ENCODE measurements at places on chromosomes 2 and 18. TPM values are rescaled to one million over a fixed set of nuclear protein-coding genes. Genes with fewer than 3 reads are reported as not detected.
A peak's percentile ranks its signal among the peaks of the same experiment; 100 is the strongest.

- H3K4me3 ChIP-seq = peak overlapping the region; percentile 64
- H3K36me3 ChIP-seq = no peaks in the 10 kb centered on the region
- peak overlapping the region; percentile 85 for H3K27ac ChIP-seq
- DNase-seq = peak; percentile 95
Observed at GRCh38 chr2:174682578-174683391, 81.5 kb downstream of the CHRNA1 start.

- H3K4me1 ChIP-seq = no peaks in the 10 kb centered on the region
Observed at GRCh38 chr2:147644491-147644890, 200.3 kb upstream of the ACVR2A start.

GRCh38 chr2:70946832-70947442 lies 11.2 kb downstream of the ATP6V1B1 start:
- H3K27me3 ChIP-seq = no peaks in the 10 kb centered on the region
- no peak overlapping the region for H3K4me3 ChIP-seq
- no peak for DNase-seq
- H3K4me1 ChIP-seq = no peaks in the 10 kb centered on the region
- H3K27ac ChIP-seq = no peak overlapping the region

- H3K36me3 ChIP-seq = no peaks in the 10 kb centered on the region
- DNase-seq = no peak
- H3K4me1 ChIP-seq = no peaks in the 10 kb centered on the region
- H3K27me3 ChIP-seq = no peaks in the 10 kb centered on the region
Observed at GRCh38 chr2:226273440-226273839, 526.2 kb downstream of the IRS1 start.

DNA sequence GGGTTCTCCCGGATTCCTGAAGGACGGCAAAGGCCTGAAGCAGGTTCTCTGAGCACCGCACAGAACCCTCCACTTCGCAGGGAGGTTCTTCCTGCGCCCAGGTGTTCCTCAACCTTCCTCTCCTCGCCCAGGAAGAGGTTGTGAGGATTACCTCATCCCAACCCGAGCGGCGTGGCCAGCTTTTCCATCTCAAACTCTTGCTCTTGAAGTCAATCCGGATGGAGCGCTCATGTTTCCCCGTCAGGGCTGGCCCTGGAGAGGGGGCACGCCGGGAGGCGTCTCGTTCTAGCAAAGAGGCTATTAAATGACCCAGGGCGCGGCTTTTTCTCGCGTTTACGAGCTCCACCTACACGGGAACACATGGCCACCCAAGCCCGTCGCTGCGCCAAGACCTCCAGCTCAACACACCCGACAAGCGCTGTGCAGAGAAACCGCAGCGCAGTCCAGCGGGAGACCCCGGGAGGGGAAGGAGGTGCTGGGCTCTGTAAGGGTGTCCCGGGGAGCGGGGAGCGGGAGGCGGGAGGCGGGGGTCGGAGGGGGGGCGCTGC lies 540 bp upstream of the RAB10 start:
- peak overlapping the region; percentile 97 for H3K27ac ChIP-seq
- H3K4me1 ChIP-seq = peaks cover 22% of the 10 kb centered on the region
- DNase-seq = peak; percentile 76

DNA sequence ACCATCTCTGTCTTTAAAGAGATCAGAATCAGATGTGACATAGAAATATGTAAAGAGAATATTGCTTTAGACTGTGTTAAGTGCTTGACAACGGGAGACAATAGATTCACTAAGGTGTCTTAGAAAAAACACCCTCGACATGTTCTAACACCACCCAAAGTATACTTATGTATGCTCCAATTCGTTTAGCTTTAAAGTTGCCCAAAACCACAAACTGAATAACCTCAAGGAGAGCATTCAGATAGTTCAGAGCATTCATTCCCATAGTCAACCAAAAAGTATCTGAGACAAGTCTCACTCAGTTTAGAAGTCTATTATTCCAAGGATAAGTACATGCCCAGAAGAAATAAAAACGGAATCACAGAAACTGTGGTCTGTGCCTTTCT lies 96.4 kb downstream of the KYNU start:
- H3K27me3 ChIP-seq = no peaks in the 10 kb centered on the region
- DNase-seq = no peak

DNA sequence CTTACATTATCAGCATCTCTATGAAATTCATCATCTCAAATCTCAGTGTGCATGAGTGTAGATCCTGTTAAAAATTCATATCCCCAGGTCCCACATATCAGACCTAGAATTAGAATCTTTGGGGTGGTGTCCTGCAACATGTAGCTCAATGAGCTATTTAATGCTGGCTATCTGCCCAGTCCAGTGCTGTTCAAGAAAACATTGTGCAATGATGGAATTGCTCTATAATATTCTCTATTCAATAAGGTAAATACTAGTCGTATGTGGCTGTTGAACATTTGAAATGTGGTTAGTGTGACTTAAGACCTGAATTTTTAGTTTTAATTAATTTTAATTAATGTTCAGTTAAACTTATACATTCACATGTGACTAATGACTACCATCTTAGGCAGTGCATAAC lies 127.4 kb downstream of the NOL4 start:
- no peaks in the 10 kb centered on the region for H3K4me1 ChIP-seq
- H3K27ac ChIP-seq = no peak overlapping the region
- H3K27me3 ChIP-seq = no peaks in the 10 kb centered on the region
- no peaks in the 10 kb centered on the region for H3K36me3 ChIP-seq
- DNase-seq = no peak
- H3K4me3 ChIP-seq = no peak overlapping the region

- no peaks in the 10 kb centered on the region for H3K27me3 ChIP-seq
- H3K4me3 ChIP-seq = no peak overlapping the region
- H3K4me1 ChIP-seq = peaks cover 84% of the 10 kb centered on the region
- DNase-seq = no peak
Observed at GRCh38 chr2:237735798-237736197, 62.8 kb upstream of the RBM44 start.

GRCh38 chr2:165086337-165086736 lies 117.5 kb downstream of the SCN3A start:
- H3K27ac ChIP-seq = no peak overlapping the region
- no peak for DNase-seq
- H3K27me3 ChIP-seq = no peaks in the 10 kb centered on the region
- no peaks in the 10 kb centered on the region for H3K36me3 ChIP-seq

GRCh38 chr2:181235683-181236459 lies 221.3 kb upstream of the ITGA4 start:
- H3K27ac ChIP-seq = no peak overlapping the region
- H3K27me3 ChIP-seq = no peaks in the 10 kb centered on the region
- DNase-seq = no peak

GRCh38 chr2:238242731-238243495 lies 3.1 kb upstream of the HES6 start:
- no peaks in the 10 kb centered on the region for H3K36me3 ChIP-seq
- H3K27me3 ChIP-seq = peaks cover 12% of the 10 kb centered on the region
- no peak for DNase-seq
- peaks cover 26% of the 10 kb centered on the region for H3K4me1 ChIP-seq
- H3K4me3 ChIP-seq = no peak overlapping the region
- H3K27ac ChIP-seq = peak overlapping the region; percentile 30

- no peak overlapping the region for H3K4me3 ChIP-seq
- H3K36me3 ChIP-seq = no peaks in the 10 kb centered on the region
- H3K4me1 ChIP-seq = no peaks in the 10 kb centered on the region
- H3K27ac ChIP-seq = no peak overlapping the region
- no peak for DNase-seq
Observed at GRCh38 chr18:9987345-9987744, 73.5 kb downstream of the VAPA start.

DNA sequence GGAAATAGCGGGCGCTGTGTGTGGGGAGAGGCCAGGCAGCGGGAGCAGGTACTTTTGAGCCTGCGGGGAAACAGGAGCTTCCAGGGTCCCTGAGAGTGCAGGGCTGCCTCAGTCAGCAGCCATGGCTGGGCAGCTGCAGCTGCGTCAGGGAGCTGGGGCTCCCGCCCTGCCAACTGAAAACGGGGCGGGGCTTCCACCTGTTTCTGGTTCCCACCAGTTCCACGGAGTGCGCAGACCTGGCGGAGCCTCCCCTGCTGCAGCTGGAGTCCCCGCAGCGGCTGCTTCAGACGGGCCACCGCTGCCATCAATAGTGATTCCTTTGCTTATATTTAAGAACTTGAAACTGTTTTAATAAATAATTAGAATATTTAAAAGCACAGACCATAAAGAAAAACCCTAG lies 30.6 kb upstream of the RPRM start:
- H3K27me3 ChIP-seq = no peaks in the 10 kb centered on the region
- peak; percentile 50 for DNase-seq
- H3K27ac ChIP-seq = no peak overlapping the region

- DNase-seq = no peak
- no peaks in the 10 kb centered on the region for H3K4me1 ChIP-seq
- H3K36me3 ChIP-seq = no peaks in the 10 kb centered on the region
- H3K27ac ChIP-seq = no peak overlapping the region
- no peaks in the 10 kb centered on the region for H3K27me3 ChIP-seq
Observed at GRCh38 chr2:142058149-142058548, 72.7 kb downstream of the LRP1B start.

DNA sequence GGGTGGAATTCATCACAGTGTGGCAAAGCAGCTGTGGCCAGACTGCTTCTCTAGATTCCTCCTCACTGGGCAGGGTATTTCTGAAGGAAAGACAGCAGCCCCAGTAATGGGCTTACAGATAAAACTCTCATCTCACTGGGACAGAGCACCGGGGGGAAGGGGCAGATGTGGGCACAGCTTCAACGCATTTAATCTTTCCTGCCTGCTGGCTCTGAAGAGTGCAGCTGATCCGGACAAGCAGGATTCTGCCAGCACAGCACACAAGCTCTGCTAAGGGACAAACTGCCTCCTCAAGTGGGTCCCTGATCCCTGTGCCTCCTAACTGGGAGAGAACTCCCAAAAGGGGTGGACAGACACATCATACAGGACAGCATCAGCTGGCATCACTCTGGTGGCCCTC lies 779.9 kb upstream of the CNTNAP5 start:
- no peaks in the 10 kb centered on the region for H3K36me3 ChIP-seq
- no peaks in the 10 kb centered on the region for H3K4me1 ChIP-seq
- no peaks in the 10 kb centered on the region for H3K27me3 ChIP-seq
- no peak overlapping the region for H3K4me3 ChIP-seq
- no peak overlapping the region for H3K27ac ChIP-seq

GRCh38 chr2:156435396-156435717 lies 822 bp upstream of the GPD2 start:
- no peak for DNase-seq
- H3K4me1 ChIP-seq = peaks cover 42% of the 10 kb centered on the region
- no peaks in the 10 kb centered on the region for H3K36me3 ChIP-seq
- no peaks in the 10 kb centered on the region for H3K27me3 ChIP-seq
- H3K27ac ChIP-seq = peak overlapping the region; percentile 95
- peak overlapping the region; percentile 73 for H3K4me3 ChIP-seq

DNA sequence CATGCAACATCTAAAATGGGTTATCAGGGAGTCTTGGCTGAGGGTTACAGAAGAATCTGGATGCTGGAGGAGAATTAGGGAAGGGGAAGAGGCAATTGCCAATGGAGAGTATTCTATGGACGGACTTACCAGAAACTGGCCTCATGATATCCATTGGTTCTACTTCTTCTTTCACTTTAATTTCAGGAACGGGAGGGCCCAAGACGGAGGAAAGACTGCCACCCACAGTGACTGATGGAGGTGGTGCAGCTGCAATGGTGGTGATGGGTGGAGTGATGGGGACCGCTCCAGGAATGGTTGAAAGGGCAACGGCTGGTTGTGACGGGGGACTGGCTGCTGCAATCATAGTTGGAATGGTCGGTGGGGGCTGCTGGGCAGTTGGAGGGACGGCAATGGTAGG lies 69.1 kb upstream of the AMMECR1L start:
- H3K36me3 ChIP-seq = peaks cover 50% of the 10 kb centered on the region
- no peaks in the 10 kb centered on the region for H3K27me3 ChIP-seq
- DNase-seq = no peak
- no peak overlapping the region for H3K27ac ChIP-seq

GRCh38 chr2:207504513-207505170 lies 25.1 kb upstream of the CREB1 start:
- no peaks in the 10 kb centered on the region for H3K36me3 ChIP-seq
- DNase-seq = no peak
- H3K27ac ChIP-seq = no peak overlapping the region
- peaks cover 12% of the 10 kb centered on the region for H3K4me1 ChIP-seq
- H3K27me3 ChIP-seq = no peaks in the 10 kb centered on the region

DNA sequence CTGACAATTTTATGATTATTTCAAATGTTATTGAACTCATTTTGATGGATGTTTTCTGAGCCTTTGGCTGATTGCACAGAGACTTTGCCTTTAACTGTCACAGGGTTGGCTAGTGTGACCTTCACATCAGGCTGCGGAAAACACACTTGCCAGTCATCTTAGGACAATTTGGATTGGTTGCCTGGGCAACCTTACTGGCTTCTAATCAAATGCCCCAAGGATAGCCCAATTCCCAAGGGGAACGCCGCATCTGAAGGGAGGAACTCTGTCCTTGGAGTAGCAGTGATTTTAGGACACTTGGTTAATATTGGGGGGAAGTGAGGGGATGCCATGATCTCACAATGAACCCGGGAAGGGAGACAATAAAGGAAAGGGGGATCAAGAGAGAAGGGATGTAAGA lies 29.5 kb downstream of the OSBPL6 start:
- H3K4me1 ChIP-seq = no peaks in the 10 kb centered on the region
- no peaks in the 10 kb centered on the region for H3K27me3 ChIP-seq
- H3K27ac ChIP-seq = no peak overlapping the region
- no peak overlapping the region for H3K4me3 ChIP-seq
- DNase-seq = no peak
- no peaks in the 10 kb centered on the region for H3K36me3 ChIP-seq

- no peak overlapping the region for H3K27ac ChIP-seq
- no peaks in the 10 kb centered on the region for H3K4me1 ChIP-seq
- H3K36me3 ChIP-seq = no peaks in the 10 kb centered on the region
- no peak for DNase-seq
- no peak overlapping the region for H3K4me3 ChIP-seq
Observed at GRCh38 chr2:176622792-176623191, 353.6 kb downstream of the MTX2 start.

GRCh38 chr2:112749755-112750559 lies 14.5 kb downstream of the CKAP2L start:
- no peaks in the 10 kb centered on the region for H3K4me1 ChIP-seq
- no peak overlapping the region for H3K27ac ChIP-seq
- H3K27me3 ChIP-seq = no peaks in the 10 kb centered on the region
- peak; percentile 75 for DNase-seq

CCDC102B gene
- 6.2 TPM for total RNA-seq

PID1 gene
- 37.6 TPM for total RNA-seq

CD226 gene
- total RNA-seq = 5.8 TPM

SULT1C2 gene
- total RNA-seq = 4.4 TPM

GRHL1 gene
- total RNA-seq = 4.6 TPM

TMEM163 gene
- 71.6 TPM for total RNA-seq

DCDC2C gene
- not detected for total RNA-seq

UGT1A3 gene
- not detected for total RNA-seq

LCT gene
- 0.03 TPM for total RNA-seq

UGT1A4 gene
- total RNA-seq = 0.69 TPM

NDUFS1 gene
- total RNA-seq = 56.9 TPM

TMEM169 gene
- 1.1 TPM for total RNA-seq

IL37 gene
- not detected for total RNA-seq

MCM6 gene
- total RNA-seq = 8.2 TPM

NYAP2 gene
- 2.4 TPM for total RNA-seq

Measured in upper lobe of left lung (tissue), 6 donors.